ENCODE measurements at places on chromosomes 12 and 14.

DNA sequence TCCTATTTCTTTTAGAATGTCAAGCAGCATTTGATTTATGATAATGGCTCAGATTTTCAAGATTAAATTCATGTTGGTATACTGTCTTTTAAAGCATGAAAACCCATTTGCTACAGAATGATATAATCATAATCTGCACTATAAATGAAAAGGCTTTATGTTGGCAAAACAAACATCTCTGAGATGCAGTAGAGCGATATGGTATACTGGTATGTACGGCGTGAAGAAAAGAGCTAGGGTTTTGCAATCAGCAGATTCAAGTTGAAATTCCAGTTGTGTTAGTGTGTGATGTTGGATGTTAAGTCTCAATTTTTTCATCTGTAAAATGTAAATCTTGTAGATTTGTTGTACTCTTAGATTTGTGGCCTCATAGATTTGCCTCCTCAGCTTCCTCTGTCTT, 53.2 kb upstream of the DYRK2 start:
- DNase-seq, result no peak

DNA sequence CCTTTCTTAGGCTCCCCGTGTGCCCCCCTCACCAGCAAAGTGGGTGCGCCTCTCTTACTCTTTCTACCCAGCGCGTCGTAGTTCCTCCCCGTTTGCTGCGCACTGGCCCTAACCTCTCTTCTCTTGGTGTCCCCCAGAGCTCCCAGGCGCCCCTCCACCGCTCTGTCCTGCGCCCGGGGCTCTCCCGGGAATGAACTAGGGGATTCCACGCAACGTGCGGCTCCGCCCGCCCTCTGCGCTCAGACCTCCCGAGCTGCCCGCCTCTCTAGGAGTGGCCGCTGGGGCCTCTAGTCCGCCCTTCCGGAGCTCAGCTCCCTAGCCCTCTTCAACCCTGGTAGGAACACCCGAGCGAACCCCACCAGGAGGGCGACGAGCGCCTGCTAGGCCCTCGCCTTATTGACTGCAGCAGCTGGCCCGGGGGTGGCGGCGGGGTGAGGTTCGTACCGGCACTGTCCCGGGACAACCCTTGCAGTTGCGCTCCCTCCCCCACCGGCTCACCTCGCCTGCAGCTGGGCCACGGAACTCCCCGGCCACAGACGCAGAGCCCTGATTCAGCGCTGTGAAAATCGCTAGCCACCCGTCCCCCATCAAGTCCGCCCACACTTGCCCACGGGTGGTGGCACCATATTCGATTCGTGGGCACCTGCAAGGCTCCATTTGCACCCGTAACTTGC, 1.3 kb downstream of the TMEM233 start:
- DNase-seq, result no peak

- DNase-seq, result no peak
These were observed 20.3 kb downstream of the LRRC74A start for GRCh38 chr14:76846331-76847047.

GRCh38 chr12:116429826-116430360, 129.3 kb upstream of the MAP1LC3B2 start:
- no peak for DNase-seq

DNA sequence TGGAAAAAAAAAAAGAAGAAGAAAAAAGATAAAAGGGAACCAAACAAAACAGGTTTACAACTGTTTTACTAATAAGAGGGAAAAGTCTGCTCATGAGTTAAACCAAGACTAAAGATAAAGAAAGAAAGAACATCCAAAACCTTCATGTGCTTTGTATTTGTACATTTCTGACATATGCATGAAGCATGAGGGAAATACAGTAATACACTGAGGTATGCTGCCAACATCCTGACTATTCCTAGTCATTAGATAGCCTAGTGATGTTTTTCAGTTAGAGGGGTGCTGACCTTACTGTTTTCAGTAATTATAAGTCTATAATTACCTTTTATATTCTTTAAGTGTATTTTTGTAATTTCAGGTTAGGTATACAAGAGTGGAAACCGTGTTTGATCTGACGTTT, 793.3 kb downstream of the DIO2 start:
- no peak for DNase-seq

GRCh38 chr14:31425905-31426304, 5.6 kb upstream of the HEATR5A start:
- DNase-seq, result no peak

DNA sequence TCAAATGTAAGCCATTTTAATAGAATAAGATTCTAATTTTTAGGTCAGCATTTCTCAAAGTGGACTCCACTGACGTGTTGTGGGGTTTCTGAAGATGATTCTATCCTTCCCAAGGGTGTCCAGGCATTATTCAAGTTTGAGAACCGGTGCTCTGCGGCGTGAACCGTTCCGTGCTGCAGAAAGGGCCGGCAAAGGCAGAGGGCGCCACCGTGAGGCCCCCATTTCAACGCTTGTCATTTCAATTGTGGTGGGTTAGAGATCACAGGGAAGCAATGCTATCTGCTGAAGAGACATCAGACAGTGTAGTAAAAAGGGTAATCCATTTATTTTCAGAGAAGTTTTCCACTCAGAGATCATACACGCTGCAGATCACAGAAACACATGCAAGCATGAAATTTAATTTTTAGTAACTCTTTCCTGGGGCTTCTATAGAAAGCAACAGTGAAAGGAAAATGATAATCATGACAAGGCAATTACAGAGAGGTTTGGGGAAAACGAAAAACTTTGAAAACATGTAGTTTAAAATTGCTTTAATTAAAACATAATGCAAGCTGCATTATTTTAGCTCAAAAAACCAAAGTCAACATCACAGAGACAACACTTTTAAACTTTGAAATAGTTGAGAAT, 201.7 kb downstream of the EXOC5 start:
- no peak for DNase-seq

GRCh38 chr12:2925322-2925995, 33.7 kb upstream of the TEAD4 start:
- no peak for DNase-seq

DNA sequence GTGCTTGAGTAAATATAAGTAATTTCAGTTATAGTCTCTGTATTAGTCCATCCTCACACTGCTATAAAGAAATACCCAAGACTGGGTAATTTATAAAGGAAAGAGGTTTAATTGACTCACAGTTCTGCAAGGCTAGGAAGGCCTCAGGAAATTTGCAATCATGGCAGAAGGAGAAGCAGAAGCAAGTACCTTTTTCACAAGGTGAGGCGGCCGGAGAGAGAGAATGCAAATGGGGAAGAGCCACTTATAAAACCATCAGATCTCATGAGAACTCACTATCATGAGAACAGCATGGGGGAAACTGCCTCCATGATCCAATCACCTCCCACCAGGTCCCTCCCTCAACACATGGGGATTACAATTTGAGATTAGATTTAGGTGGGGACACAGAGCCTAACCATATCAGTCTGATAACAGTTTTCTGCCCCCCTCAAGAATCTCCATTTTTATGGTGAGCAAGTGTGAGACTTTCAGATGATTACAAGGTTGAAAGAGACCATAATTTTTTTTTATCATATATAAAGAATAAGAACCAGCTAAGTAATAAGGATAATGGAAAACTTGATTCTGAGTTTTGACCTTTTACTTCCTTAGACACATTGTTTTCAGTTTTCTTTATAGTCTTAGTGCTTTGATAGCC, 35.6 kb downstream of the LEMD3 start:
- no peak for DNase-seq

- DNase-seq, result no peak
These were observed 11.0 kb upstream of the CACNA2D4 start for GRCh38 chr12:1929241-1929984.

DNA sequence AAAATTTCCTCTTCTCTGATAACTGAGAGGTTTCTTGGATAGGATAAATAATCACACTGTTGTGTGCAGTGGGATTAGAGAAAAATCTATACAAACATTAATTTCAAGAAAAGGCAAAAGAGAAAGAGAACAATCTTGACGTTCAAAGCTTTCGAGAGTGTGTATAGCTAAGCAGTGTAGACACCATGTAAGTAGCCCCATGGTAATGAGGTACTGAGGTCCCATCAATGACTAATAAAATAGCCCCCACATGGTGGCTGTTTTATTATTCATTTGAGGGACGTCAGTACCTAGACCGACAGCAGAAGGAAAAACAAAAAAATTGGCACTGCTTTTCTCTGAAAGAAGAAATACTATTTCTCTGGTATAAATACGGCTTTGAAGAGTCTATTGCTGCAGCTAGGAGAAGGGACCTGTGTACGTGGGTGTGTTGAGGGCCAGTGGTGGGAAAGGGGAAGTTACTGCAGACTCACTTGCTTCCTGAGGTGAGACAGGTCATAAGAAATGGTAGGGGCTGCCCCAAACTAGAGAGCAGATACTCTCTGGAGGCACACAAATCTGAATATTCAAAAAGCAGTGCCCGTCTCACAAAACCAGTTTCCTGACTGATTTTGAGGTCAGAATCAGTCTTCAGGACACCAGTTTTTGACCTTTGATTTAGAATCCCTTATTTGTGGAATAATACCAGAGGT, 339.8 kb downstream of the EMP1 start:
- DNase-seq, result no peak

DNA sequence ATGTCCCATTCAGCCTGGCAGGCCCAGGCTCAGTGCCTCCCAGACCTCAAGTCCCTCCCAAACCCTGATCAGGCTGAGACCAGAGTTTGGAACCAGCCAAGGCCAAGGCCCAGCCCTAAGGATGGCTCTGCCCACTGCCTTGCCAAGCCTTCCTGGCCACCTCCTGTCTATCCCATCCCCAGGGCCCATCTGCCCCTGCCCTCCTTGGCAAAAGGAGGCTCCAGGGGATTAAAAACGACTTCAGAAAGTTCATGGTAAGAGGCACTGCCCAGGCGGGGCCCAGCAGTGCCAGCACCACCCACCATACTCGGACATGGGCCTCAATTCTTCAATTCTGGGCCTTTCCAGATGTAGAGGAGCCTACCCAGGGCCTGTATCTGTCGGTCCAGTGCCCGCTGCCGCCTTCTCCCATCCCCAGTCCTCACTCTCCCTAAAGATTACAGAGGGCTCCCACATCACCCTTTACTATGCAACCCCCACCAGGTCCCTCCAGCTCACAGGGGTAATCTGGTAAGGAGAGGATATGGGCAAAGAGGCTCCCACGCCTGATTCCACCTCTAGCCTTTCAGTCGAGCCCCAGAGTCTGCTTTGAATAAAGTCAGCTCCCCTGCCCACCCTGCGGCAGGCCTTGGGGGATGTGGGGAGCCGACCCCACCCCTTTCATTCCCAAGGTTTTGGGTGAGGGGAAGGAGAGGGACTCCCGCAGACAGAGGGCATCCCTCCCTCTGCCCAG, 932 bp downstream of the ADCY6 start:
- DNase-seq, result no peak

DNA sequence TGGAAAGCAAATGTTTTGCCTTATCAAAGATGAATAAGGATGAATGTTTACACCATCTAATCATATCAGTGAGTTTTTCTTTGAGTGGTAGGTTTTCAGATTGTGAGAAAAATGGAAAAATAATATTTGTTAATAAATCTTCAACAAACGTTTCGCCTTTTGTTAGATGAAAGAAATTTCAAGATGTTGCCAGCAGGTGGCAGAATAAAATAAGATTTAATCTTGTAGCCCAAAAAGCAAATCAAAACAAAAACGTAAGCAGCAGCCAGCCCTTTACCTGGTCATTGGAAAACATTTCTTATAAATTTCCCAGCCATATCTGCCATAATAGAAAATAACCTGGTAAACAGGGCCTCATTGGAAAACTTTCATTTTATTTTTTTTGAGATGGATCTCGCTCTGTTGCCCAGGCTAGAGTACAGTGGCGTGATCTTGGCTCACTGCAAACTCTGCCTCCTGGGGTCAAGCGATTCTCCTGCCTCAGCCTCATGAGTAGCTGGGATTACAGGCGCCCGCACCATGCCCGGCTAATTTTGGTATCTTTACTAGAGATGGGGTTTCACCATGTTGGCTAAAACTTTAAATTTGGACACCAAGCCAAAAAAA, 15.4 kb upstream of the TMEM120B start:
- no peak for DNase-seq

GRCh38 chr14:76968621-76969063, 59.9 kb downstream of the IRF2BPL start:
- no peak for DNase-seq

- DNase-seq, result no peak
These were observed 1159.2 kb upstream of the TMEM132C start for GRCh38 chr12:127107744-127108143.

GRCh38 chr14:61997161-61997560, 234.9 kb downstream of the SNAPC1 start:
- no peak for DNase-seq

GRCh38 chr12:99605-100004, 33.0 kb downstream of the IQSEC3 start:
- no peak for DNase-seq

GRCh38 chr14:20455355-20456300, 602 bp downstream of the APEX1 start:
- no peak for DNase-seq

DNA sequence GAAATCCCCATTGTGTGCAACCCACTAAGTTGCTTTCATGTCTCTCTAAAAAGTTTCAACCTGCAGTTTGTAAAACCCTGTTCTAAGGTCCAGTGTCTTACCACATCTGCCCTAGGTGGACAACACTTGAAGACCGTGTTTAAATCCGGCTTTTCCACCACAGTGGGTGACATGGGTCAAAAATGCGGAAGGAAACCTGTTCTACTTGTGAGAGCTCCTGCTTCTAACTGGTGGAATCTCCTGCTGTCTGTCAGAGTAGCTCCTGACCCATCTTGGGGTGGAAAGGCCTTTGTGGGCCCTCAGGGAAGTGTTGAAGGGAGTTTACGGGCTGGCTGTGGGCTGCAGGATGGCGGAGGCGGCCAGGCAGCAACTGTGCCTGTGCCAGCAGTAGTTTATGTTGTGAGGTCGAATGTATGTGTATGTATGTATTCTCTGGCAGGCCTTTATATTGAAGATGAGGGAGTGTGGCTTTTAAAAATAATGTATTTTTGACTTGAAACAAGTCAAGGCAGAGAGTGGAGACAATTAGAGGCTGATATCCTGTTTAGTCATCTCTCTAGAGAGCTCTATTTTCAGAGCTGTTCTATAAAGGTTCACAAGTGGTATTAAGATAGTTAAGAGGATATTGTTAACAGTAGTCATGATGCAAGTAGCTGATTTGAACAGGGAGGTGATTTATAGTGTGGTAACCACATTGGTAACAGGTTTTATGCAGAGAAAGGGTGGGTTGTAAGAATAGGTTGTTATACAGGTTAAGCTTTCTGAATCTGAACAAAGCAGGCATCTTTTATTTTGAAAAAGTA, 67.0 kb downstream of the PRKCH start:
- DNase-seq, result no peak

DNA sequence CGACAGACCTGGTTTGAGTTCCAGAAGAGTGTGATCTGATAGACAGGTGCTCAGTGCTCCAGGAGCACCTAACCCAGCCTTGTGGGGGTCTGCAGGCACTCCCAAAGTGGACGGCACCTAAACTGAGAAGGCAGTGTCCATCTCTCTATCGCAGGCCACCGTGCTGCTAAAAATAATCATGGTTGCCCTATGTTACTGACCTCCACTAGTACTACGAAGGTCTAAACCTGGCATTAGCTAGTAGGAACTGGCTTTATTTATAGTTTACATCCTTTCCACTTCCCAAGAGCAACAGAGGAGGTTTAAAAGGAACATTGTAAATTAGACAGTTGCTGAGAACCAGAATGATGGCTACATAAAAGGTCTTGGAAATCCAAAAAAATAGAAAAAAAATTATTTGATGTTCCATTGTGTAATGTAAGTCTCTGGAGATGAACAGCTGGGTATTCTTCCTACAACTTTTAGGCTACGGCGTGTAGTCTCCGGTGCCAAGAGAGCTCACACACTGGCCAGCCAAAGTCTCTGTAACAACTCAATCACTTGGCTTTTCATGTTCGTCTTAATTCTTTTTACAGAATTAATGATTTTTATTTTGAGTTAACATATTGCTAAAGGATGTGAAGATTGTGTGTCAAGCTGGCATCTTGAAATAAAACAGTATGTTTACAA, 27.3 kb downstream of the PPFIBP1 start:
- no peak for DNase-seq

- DNase-seq, result no peak
These were observed 5.9 kb upstream of the PKP2 start for GRCh38 chr12:32902287-32902997.

All from activated CD4-positive, CD25-positive, alpha-beta regulatory T cell treated with anti-CD3 and anti-CD28 coated beads, Interleukin-2, amount 50 U/mL, for 16 hours (primary cell).